ENCODE measurements at places on chromosomes 12 and 14.

- no peaks in the 10 kb centered on the region for H3K36me3 ChIP-seq
- H3K27ac ChIP-seq = no peak overlapping the region
Observed at GRCh38 chr12:78181544-78182162, 351.0 kb downstream of the NAV3 start.

DNA sequence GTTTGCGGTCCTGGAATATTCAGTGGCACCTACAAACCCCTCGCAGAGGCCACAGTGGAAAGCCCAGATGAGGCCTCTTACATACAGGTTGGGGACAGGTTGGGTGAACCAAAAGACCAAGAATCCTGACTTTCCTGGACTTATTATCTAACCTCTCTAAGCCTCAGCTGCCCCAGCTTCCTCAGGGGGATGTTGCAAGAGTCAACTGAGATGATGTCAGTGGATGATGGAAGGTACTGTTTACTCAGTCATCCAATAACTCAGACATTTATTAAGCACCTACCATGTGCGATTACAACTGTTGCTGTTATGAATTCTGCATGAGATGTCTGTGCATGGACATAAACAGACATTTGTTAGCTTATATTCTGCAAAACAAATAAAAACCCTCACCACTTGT is 72.8 kb downstream of the RFX4 start:
- no peaks in the 10 kb centered on the region for H3K4me1 ChIP-seq
- no peaks in the 10 kb centered on the region for H3K27me3 ChIP-seq
- no peaks in the 10 kb centered on the region for H3K36me3 ChIP-seq
- H3K27ac ChIP-seq = no peak overlapping the region
- H3K4me3 ChIP-seq = no peak overlapping the region

- no peaks in the 10 kb centered on the region for H3K36me3 ChIP-seq
- no peak overlapping the region for H3K4me3 ChIP-seq
- DNase-seq = no peak
- no peak overlapping the region for H3K27ac ChIP-seq
Observed at GRCh38 chr12:46020768-46021167, 30.4 kb upstream of the SCAF11 start.

DNA sequence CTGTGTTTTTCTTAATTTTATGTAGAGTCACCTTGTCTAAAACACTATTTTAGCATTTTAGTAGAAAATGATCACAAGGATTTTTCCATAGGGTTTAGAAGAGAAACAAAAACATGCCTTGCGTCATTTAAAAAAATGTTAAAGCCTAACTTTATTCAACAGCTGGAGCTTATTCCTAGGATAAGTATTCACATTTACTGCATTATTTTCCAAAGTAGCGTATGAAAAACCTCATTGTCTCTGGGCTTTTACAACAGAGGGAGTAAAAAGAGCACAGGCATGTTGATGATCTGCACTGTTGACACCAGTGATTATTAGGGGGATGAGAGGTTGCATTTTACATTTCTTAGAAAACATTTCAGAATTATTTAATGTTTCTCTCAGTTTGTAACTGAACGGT is 66.1 kb downstream of the FRMD6 start:
- no peaks in the 10 kb centered on the region for H3K27me3 ChIP-seq
- H3K27ac ChIP-seq = no peak overlapping the region
- no peak for DNase-seq
- H3K36me3 ChIP-seq = no peaks in the 10 kb centered on the region

GRCh38 chr12:121905746-121906145 is 12.6 kb upstream of the CFAP251 start:
- DNase-seq = no peak
- H3K4me1 ChIP-seq = peaks cover 8% of the 10 kb centered on the region
- H3K36me3 ChIP-seq = peaks cover 45% of the 10 kb centered on the region
- no peak overlapping the region for H3K4me3 ChIP-seq
- H3K27ac ChIP-seq = no peak overlapping the region

Data from CD4-positive, alpha-beta memory T cell (primary cell).